ENCODE measurements at places on chromosomes 4 and X.

DNA sequence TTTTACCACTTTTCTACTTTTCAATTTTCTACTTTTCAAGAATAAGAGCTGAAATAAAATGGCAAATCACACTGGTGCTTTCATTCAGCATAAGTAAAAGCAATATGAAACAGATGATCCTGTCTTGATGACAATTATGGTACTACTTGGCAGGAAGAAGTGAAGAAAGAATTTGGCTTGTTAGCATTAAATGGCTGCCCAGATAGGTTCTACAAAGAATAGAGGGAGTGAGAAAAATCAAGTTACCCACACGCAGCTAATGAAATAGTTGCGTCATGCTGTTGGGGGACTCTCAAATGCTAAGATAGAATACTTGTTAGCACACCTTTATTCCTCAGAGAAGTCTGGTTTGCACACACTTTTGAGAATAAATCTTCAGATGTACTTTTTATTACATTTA is 12.5 kb upstream of the LCORL start:
- DNase-seq: no peak

- no peak for DNase-seq
These were observed 20.0 kb downstream of the DDX3X start for GRCh38 chrX:41353985-41354384.

DNA sequence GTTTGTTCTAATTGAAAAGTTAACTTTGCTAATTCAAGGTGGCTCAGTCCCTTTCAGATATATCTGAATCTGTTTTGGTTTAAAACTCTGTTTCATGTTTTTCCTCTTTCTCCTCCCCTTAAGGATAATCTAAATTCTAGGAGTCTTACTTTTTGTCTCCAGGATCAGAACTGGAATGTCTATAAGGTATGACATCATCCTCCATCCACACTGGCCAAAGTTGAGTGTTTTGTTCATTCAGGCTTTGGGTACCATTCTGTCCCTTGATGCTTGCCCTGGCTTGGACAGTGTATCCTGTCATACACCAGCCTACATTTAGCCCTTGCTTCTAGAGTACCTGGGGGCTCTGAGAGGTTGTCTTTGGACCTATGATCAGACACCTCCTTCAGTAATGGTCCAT is 56.8 kb upstream of the ANTXR2 start:
- no peak for DNase-seq

DNA sequence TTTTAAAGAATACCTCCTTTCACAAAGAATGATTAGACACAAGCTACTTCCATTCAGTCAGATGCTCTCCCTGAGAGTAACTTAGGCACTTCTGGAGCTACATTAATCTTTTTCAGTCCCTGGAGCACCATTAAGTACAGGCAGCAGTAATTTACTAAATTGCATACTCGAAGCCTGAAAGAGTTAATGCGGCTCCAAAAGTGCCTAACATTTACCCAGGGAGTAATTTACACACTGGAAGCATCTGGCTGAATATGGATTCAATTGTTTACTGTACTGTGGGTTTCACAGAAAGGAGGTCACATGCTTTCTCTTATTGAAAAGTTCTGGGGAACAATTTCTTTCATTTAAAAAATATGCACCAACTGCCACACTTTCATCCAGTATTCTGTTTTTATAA is 260.8 kb upstream of the TENM3 start:
- no peak for DNase-seq

GRCh38 chr4:47786958-47787370 is 50.9 kb downstream of the CORIN start:
- DNase-seq: no peak

GRCh38 chr4:661231-661630 is 12.8 kb downstream of the ATP5ME start:
- no peak for DNase-seq

GRCh38 chrX:124862301-124862700 is 457.4 kb upstream of the TEX13C start:
- no peak for DNase-seq

DNA sequence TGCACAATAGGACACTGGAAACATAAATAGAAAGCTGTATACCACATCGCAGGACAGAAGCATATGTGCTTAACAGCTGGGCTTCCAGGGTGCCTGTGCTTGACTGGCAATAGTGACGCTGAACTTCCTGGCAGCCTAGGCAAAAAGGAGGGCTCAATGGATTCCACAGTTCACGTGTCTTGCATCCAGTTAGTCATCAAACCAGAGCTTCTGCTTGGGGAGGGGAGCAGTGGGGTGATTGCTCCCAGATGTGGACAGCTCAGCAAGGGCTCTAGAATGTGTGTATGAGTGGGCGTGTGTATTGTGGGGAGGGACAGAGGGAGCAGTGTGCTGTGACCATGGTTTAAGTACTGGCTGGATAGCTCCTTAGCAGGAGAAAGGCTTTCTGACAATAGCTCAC is 2.3 kb downstream of the PRRG3 start:
- no peak for DNase-seq

GRCh38 chr4:149791851-149792250 is 23.8 kb downstream of the IQCM start:
- no peak for DNase-seq

GRCh38 chrX:56813318-56813837 is 84.3 kb downstream of the NBDY start:
- DNase-seq: peak; percentile 30

- no peak for DNase-seq
These were observed 129.0 kb upstream of the RASGEF1B start for GRCh38 chr4:81600520-81601357.

DNA sequence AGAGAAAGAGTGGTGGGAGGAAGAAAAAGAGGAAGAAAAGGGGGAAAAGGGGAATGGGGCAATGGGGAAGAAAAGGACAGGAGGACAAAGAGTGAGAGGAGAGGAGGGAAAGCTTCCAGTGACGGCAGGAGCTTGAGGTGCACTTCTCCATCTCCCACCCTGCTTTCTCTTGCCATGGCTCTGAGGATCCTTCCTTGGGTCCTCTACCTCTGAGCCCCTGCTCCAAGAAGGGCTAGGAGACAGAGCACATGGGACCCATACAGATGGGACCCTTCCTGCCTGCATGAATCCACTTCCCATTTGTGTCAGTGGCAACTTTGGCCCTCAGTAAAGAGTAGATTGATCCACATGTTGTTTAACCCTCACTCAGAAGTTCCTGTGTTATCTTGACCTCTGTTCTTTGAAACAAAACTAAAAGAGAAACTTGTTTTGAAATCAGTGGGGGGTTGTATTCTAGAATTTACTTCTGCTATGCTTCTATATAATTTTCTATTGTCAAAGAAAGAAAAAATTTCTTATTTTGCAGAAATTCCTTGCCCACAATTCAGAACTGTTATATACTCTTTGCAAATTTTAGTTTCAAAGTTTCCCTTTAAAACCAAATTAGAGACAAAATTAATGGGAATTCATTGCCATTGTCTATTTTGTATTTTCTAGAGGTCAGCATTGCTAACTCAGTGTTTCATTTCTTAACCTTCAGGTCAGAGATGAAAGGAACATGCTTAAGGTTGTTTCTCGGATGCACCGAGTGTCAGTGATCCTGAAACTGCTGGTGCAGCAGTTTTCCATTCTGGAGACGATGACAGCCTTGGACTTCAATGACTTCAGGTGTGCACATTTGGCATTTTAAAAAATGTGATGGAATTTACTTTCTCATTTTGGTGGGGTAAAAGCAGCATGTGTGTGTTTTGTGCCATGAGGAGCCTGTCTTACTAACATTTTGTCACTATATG is 5.0 kb downstream of the TDO2 start:
- DNase-seq: no peak

- DNase-seq: no peak
These were observed 60.5 kb downstream of the ELF4 start for GRCh38 chrX:130049821-130050220.

DNA sequence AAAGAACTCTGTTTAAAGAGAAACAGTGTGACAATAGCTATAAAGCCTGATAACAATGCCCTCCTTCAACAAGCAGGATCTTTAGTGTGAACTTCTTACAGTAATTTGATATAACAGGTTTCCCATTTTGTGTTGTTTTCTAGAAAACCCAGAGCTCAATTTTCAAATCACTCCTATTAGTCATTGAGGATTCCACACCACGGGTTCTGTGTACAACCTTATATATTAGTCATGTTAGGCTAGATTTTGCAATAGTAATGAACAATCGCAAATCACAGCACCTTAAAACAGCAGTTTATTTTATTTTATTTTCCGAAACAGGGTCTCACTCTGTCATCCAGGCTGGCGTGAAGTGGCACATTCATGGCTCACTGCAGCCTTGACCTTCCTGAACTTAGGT is 1020.9 kb upstream of the INTU start:
- DNase-seq: no peak

DNA sequence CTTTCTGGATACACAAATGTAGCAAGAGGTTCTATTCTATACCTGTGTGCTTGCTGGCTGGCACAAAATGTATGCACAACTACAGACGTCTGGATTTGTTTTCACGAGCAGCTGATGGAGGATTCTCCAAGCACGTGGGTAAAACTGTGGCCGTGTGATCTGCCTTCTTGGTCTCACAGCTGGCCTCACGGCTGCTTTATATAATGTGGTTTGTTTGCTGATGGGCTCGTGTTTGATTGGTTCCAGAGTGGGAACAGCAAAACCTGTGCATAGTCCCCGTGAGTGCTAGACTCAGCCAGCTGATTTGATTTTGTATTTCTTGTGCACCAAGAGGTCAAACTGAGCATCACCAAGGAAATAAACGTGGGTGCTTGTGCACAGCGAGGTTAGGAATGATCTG is 262.6 kb upstream of the RPS6KA3 start:
- DNase-seq: no peak

GRCh38 chr4:48300004-48300403 is 30.4 kb upstream of the TEC start:
- DNase-seq: no peak

- DNase-seq: no peak
These were observed 313.3 kb upstream of the ACTRT1 start for GRCh38 chrX:128365492-128365891.

- DNase-seq: no peak
These were observed 41.1 kb downstream of the AMMECR1 start for GRCh38 chrX:110276778-110277177.

DNA sequence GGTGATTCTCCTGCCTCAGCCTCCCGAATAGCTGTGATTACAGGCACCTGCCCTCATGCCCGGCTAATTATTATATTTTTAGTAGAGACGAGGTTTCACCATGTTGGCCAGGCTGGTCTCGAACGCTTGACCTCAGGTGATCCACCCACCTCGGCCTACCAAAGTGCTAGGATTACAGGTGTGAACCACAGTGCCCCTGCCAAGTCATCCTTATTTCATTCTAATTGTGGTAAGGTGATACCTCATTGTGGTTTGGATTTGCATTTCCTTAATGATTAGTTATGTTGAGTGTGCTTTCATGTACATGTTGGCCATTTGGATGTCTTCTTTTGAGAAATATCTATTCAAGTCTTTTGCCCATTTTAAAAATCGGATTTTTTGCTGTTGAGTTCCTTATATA is 93.0 kb downstream of the USP9X start:
- DNase-seq: no peak

DNA sequence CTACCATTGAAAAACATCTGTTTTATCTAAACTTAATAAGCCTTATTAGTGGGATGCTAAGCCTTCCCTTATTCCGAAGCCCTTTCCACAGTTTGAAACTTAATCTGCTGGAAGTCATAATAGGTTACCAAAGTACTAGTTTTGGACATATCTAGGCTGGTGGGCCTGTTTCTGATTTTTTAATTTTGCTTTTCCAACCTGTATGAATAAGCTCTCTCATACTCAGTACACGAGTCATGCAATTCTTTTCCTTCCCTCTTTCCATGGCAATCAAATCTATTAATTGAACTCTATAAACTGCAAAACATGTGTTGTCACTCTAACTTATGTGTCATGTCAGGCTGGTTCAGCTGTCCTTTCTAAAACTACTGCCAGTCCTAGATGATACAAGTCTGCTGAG is 91.0 kb downstream of the AMMECR1 start:
- DNase-seq: no peak

- no peak for DNase-seq
These were observed 72.1 kb downstream of the PARM1 start for GRCh38 chr4:75004755-75005668.

GRCh38 chrX:71533516-71533850 is 579 bp downstream of the OGT start:
- DNase-seq: no peak

DNA sequence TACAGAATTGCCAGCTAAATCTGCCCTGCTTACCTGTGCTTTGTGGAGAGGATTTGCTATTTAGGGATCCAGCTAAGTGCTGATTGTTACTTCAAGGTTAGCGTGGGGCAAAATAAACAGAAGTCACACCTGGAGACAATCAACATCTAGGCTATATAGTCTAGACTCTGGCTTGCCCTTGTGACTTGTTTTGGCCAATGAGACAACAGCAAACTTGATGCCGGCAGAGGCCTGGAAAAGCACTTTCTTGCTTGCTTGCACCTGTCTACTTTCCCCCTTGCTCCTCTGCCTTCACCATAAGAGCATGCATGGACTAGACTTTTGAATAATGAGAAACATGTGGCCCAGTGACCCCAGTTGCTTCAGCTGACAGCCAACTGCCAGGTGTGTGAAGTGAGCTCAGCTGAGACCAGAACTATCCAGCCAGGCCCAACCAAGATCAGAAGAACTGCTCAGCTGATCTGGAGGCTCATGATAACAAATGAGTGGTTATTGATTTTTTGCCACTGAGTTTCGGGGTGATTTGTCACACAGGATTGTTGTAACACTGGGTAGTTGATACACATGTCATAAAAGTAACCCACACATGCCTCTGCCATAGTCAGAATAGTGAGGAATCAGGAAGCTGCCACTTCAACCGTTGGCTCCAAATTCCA is 164.4 kb downstream of the RBMX2 start:
- no peak for DNase-seq

GRCh38 chr4:93182722-93183121 is 645.8 kb upstream of the ATOH1 start:
- no peak for DNase-seq

GRCh38 chr4:177275999-177276398 is 33.7 kb upstream of the NEIL3 start:
- DNase-seq: no peak

DNA sequence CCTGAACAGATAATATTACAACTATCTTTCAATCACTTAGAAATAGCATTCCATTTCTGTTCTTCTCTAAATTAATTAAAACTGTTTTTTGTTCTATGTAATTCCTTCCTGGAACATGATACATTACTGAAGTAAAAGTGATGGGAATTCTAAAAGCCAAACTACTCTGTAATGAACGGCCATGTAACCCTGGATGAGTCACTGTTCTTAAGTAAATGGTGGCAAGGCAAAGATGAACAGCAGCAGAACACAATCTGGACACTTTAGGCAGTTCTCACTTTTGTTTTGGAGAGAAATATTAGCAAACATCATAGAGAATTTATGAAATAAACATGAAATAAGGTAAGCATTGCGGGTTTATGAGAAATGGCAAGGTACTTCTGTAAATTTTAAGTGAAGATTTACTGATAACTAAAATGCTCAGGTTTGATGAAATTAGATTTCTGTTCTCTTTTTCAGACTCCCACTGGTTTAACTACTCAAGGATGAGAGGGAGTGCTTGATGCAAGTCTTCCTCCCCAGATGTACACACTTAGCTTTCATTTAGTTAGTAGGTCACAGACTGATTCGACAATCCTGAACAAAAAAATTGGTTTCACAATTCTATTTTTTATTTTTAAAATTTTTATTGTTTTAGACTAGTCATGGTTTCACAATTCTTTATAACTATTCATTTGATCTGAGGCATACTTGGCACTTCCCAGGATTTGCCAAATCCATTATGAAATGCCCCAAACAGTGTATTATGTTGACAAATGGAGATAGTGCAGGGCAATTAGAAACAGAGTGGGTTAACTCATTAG is 964 bp upstream of the GPR82 start:
- DNase-seq: no peak

Data from activated CD4-positive, alpha-beta T cell treated with anti-CD3 and anti-CD28 coated beads for 4 hours (primary cell).